Endothelial cell of umbilical vein (primary cell): ENCODE measurements at places on chromosomes 5 and 9. TPM values are rescaled to one million over a fixed set of nuclear protein-coding genes. Genes with fewer than 3 reads are reported as not detected.

GRCh38 chr5:102380174-102380573 is 84.1 kb upstream of the SLCO4C1 start:
- no peak for DNase-seq

Gene PRKAA1
- 25.5 and 37.0 TPM in 2 replicates for polyA plus RNA-seq

DNA sequence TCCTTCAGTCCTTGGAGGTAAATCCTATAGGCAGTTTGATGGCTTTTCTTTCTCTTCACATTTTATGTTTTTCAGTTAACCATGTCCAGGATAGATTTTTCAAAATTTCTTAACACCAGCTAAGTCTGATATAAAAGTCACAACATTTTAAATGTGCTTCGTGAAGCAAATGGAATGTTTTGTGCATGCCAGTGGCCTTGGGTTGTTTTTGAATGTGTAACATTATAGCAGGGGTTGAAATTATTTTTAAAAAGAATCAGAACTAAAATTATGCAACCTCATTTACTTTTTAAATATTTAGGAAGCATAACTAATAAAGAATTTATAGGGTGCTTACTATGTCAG is 201.1 kb downstream of the ARHGEF28 start:
- DNase-seq = no peak

Gene EQTN
- polyA plus RNA-seq = not detected in 2 replicates

GRCh38 chr9:105007143-105007542 is 79.2 kb upstream of the ABCA1 start:
- DNase-seq = peak; percentile 80

- no peak for DNase-seq
These were observed 67.8 kb downstream of the PSD2 start for GRCh38 chr5:139863361-139863760.

Gene PCA3
- polyA plus RNA-seq = 0.86 and 0.88 TPM in 2 replicates

DNA sequence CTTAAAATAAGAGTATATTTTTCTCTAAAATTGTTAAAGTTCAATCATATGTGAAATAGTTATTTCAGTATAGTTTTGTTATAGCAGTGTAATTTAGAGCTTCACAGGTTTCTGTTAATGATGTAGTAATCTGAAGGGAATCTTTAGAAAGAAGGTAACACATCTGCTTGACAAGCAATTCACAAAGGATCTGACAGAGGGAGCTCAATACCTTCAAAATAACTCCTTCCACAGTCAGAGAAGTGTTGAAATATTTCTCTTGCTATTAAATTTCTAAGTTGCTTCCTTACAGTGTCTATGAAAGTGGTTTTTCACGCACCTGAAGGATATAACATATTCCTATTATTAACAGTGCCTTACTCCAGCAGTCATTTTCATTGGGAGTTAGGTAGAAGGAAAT is 44.9 kb downstream of the SLC25A51 start:
- DNase-seq = peak; percentile 9
